ENCODE measurements at places on chromosomes 4 and X. TPM values are rescaled to one million over a fixed set of nuclear protein-coding genes. Genes with fewer than 3 reads are reported as not detected.

Gene SPANXB1
- not detected for total RNA-seq

Gene GAGE12E
- not detected for total RNA-seq

- no peaks in the 10 kb centered on the region for H3K36me3 ChIP-seq
- no peak overlapping the region for H3K4me3 ChIP-seq
Observed at GRCh38 chr4:170652571-170652970, 562.8 kb upstream of the AADAT start.

DNA sequence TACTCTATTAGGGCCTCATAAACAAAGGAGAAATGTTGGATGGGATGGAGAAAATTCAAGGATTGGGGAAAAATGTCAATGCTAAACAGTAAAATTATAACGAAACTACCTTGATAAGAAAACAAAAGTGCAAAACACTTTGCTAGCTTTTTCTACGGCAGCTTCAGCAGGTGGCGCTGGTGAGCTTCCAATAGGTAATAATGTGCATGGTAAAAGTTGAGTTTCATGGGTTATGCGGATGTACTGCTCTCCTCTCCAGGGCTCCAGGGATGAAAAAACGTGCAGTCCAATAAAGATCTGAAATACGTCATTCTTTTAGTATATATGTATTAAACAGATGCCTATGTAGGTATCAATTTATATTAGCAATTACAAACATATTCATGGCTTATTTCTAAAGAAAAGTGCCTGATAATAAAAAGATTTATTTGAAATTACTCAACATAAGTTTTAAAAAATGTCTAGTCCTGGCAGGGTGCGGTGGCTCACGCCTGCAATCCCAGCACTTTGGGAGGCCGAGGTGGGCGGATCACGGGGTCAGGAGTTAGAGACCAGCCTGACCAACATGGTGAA is 239.6 kb downstream of the GRXCR1 start:
- peak; percentile 48 for DNase-seq
- H3K27me3 ChIP-seq = no peaks in the 10 kb centered on the region
- no peak overlapping the region for H3K27ac ChIP-seq
- H3K4me1 ChIP-seq = no peaks in the 10 kb centered on the region
- H3K4me3 ChIP-seq = no peak overlapping the region

DNA sequence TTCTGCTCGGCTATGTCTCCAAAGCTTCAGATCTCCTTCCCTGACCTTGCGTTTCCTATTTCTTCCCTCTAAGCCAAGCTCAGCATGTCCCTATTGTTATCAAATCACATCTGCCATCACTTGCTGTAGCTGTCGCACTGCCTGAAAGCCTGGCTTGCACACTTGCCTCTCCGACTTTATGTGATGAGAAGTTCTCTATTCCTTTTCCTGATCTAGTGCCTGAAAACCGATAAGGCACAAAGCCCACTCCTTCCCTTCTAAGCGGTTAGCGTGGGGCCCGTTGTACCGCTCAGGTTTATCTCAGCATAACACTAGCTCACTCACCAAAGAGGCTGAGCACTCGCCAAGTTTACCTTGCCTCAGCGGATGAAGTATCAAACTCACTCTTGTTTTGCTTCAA is 816 bp downstream of the NMU start:
- DNase-seq = no peak

DNA sequence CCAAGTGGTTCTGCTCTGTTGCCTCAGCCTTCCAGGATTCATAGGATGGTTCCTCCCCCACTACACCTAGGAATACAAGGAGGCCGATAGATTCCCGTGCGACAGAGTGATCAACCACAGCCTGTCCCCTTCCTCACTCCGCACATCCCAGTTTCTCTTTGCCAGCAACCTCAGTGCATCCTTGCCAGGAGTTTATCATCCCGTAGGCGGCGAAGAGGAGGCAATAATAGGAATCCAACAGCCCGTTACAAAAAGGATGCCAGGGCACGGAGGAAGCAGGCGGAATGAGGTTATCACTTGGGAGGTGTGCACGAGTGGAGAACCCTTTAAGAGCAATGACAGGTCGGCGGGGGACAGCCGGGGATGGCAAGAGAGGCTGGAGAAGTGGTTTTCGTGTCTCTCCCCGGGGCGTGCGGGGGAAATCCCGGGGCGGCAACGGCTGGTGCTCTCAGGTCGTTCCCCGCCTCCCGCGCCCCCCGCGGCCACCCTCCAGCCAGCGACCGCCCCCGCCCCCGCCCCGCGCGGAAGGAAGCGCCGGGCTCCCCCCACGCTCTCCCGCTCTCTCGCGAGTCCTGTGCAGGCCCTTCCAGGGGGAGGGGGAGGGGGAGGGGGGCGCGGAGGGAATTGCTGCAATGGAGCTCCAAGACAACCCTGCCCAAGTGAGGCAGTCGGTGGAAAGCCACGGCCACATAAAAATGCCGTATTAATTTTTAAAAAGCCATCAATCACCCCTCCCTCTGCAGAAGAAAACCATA is 1.6 kb downstream of the PPP3CA start:
- peak overlapping the region; percentile 87 for H3K4me3 ChIP-seq
- H3K27ac ChIP-seq = peak overlapping the region; percentile 93
- H3K27me3 ChIP-seq = no peaks in the 10 kb centered on the region
- peaks cover 33% of the 10 kb centered on the region for H3K4me1 ChIP-seq
- DNase-seq = peak; percentile 76

GRCh38 chrX:24508375-24508774 is 43.3 kb downstream of the PDK3 start:
- H3K36me3 ChIP-seq = no peaks in the 10 kb centered on the region
- H3K27ac ChIP-seq = no peak overlapping the region
- H3K27me3 ChIP-seq = no peaks in the 10 kb centered on the region
- no peak overlapping the region for H3K4me3 ChIP-seq
- H3K4me1 ChIP-seq = no peaks in the 10 kb centered on the region

- no peaks in the 10 kb centered on the region for H3K27me3 ChIP-seq
- peak overlapping the region; percentile 96 for H3K27ac ChIP-seq
- no peak for DNase-seq
- H3K36me3 ChIP-seq = no peaks in the 10 kb centered on the region
Observed at GRCh38 chr4:94453391-94453963, 1.7 kb downstream of the PDLIM5 start.

- DNase-seq = no peak
- H3K27ac ChIP-seq = no peak overlapping the region
- H3K36me3 ChIP-seq = no peaks in the 10 kb centered on the region
- H3K27me3 ChIP-seq = no peaks in the 10 kb centered on the region
Observed at GRCh38 chr4:159446266-159446976, 343.5 kb downstream of the RAPGEF2 start.

DNA sequence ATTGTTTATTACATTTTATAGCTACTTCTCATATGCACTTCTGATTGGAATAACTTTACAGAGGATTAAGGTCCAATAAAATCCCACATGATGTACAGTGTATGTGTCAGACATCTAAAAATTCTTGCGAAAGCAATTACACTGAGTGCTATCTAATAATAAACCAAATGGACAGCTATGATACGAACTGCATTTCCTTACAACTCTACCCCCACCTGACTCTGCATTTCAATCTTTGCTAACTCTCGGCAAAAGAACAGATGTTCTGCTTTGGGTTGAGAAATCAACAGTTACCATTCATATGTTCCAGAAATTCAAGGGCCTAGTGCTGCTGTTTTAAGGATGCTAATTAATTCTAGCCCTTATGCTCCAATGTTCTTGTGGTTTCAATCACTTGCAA is 287.9 kb upstream of the NOCT start:
- no peak for DNase-seq
- no peaks in the 10 kb centered on the region for H3K36me3 ChIP-seq
- no peak overlapping the region for H3K4me3 ChIP-seq
- H3K27me3 ChIP-seq = no peaks in the 10 kb centered on the region

GRCh38 chr4:121227341-121227792 is 63.2 kb upstream of the TNIP3 start:
- no peaks in the 10 kb centered on the region for H3K36me3 ChIP-seq
- no peak for DNase-seq
- H3K27ac ChIP-seq = no peak overlapping the region
- H3K4me1 ChIP-seq = no peaks in the 10 kb centered on the region

- no peak for DNase-seq
- no peak overlapping the region for H3K4me3 ChIP-seq
- no peak overlapping the region for H3K27ac ChIP-seq
- no peaks in the 10 kb centered on the region for H3K36me3 ChIP-seq
- no peaks in the 10 kb centered on the region for H3K27me3 ChIP-seq
Observed at GRCh38 chr4:57190601-57191481, 80.7 kb upstream of the IGFBP7 start.

DNA sequence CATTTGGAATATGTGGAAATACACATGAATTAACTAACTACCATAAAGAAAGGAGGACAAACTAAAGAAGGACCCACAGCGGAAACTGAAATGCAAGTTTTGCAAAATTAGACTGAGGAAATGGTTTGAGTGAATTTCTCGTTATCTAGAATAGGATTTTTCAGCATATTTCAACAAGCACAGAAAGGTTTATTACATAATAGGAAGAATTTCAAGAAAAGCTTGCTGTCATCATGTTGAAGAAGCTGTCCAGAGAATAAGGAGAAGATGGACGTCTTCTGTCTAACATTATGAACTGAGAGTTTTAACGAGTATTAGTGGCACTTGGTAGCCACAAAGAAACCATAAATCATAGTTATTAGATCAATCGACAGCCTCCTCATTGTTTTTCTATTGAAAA is 45.0 kb downstream of the TEC start:
- no peak overlapping the region for H3K4me3 ChIP-seq
- H3K27ac ChIP-seq = no peak overlapping the region
- no peaks in the 10 kb centered on the region for H3K27me3 ChIP-seq
- no peak for DNase-seq

- no peak overlapping the region for H3K4me3 ChIP-seq
- H3K4me1 ChIP-seq = no peaks in the 10 kb centered on the region
- no peaks in the 10 kb centered on the region for H3K27me3 ChIP-seq
- H3K27ac ChIP-seq = no peak overlapping the region
- DNase-seq = no peak
Observed at GRCh38 chr4:76716020-76716419, 181.9 kb downstream of the SOWAHB start.

All from lower lobe of right lung (tissue), 2 donors.